Mesenteric fat pad (tissue), 1 donor: ENCODE measurements at places on chromosomes 3 and 15.

DNA sequence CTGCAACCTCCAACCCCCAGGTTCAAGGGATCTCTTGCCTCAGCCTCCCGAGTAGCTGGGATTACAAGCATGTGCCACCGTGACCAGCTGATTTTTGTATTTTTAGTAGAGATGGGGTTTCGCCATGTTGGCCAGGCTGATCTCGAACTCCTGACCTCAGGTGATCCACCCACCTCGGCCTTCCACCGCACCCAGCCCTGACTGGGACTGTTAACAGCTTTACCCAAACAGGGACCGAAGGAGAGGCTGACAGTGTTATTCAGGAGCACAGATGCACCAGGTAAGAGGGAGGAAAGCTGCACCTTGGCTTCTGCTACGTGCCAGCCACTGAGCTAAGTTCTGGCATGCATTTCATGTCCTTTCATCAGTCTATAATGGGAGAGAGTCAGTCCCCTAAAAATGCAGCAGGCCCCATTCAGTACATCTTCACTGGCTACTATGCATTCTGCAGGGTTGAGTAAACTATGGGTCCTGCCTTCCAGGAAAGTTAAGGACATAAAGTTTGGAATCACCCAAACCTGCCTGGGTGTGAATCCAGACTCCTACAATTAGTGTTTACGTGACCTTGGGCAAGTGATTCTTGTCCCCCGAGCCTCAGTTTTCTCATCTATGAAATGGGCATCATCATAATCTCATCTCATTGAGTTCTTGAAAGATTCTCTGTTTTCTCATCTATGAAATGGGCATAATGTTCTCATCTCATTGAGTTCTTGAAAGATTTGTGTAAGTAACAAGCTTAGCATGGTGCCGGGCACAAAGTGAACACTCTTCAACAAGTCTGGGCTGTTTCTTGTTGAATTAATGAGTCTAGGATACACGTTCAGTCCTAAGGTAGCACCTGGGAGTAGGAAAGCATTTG lies 82.2 kb downstream of the CPN2 start:
- peak; percentile 73 for DNase-seq

GRCh38 chr3:9525078-9525477 lies 28.5 kb downstream of the LHFPL4 start:
- no peak for DNase-seq

DNA sequence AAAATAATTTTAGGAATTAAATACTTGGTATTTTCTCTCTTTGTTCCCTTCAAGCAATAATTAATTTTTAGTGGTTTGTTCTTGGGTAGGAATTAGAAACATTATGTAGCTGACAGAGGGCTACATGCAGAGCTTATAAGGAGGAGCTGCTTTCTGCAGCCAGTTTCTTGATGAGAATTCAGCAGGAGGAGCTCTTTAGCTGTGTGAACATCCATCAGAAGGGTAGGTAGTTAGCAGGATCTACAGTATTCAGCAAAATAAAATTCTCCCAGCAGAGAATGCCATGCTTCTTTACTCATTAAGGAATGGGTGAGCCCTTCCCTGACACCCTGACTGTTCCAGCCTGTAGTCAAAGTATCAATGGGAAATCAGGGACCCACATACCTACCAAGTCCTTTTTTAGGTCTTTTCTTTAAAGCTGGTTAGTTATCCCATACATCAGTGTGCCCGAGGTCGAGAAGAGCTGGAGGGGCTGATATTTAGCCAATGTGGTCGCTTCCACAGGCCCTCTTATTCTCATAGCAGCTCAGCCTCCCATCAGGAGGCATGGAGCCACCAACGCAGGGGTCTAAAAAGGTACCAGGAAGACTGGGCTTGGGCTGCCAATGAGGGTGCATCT lies 54.0 kb downstream of the KCNAB1 start:
- DNase-seq: no peak

- no peak for DNase-seq
These were observed 75.6 kb downstream of the CHAC1 start for GRCh38 chr15:41028853-41029252.

DNA sequence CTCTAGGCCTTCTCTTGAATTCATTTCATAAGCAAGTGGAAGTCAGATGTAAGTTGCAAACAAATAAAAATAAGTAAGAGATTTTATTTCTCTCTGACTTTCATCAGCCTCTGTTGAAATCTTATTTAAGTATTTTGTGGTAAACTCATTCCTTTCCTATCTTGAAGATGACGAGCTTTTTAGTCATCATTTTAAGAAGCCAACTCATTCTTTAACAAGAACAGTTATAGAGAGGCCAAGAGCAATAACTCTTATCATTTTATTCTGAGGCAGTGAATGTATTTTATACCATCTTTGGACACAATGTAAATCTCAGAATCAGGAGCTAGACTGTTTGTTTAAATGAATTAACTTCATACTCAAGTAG lies 147.5 kb upstream of the MBNL1 start:
- DNase-seq: no peak

DNA sequence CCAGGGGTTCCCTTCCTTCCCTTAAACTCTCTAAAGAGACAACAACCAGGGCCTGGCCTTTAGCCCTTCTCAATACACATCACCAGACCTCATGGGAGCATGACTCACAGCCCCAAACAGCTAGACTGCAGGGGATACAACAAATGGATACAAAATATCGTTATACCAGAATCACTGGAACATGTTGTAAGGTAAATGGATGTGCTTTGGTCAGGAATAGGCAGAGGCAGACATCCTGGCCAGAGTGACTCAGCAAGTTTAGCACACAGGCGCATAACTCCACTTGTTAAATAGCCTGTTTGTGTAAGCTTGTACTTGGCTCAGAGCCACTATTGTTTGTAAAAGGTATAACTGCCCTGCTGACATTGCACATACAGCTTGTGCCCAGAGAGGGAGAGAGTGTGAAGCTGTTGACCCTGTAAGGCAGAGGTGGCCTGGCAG lies 18.3 kb downstream of the TMED3 start:
- no peak for DNase-seq

DNA sequence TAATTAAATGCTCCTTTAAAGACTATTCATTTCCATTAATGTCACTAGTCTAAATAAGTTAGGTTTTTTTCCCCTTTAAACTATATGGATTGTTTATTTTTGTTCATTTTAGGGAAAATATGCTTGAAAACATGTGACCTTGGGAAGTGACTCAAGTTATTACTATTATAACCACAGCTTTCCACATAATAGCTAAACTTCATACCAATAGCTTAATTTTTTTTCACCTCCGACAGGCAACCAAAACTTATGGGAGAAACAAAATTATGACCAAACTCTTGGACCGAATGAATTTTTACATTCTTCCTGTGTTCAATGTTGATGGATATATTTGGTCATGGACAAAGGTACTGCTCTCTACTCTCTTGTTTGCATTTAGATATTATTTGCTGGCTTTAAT lies 16.2 kb downstream of the CPA3 start:
- DNase-seq: no peak

DNA sequence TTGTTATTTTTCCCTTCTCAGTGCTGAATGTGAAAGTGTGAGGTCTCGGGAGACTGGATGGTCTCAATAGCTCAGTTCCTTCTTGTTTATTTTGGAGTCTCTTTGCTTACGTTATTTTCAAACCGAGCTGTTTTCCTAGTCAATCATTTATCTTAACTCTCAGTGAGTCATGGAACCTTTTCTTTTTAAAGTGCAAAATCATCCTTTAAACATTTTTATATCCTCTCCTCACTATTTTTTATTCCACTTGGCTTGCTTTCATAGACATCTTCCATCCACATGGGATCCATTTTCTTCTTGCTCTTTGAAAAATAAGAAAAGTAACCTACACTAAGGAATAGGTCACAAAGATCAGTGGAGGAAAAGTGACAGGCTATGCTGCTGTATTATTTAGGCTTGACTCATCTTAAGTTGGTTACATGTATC lies 497.8 kb downstream of the NAALADL2 start:
- DNase-seq: no peak

GRCh38 chr15:92326236-92326635 lies 67.4 kb upstream of the ST8SIA2 start:
- DNase-seq: no peak

GRCh38 chr3:58657036-58657520 lies 9.5 kb downstream of the FAM3D start:
- peak; percentile 28 for DNase-seq

GRCh38 chr3:8713901-8714759 lies 19.5 kb upstream of the CAV3 start:
- no peak for DNase-seq

- no peak for DNase-seq
These were observed 453.7 kb downstream of the FOXP1 start for GRCh38 chr3:71129611-71130431.

DNA sequence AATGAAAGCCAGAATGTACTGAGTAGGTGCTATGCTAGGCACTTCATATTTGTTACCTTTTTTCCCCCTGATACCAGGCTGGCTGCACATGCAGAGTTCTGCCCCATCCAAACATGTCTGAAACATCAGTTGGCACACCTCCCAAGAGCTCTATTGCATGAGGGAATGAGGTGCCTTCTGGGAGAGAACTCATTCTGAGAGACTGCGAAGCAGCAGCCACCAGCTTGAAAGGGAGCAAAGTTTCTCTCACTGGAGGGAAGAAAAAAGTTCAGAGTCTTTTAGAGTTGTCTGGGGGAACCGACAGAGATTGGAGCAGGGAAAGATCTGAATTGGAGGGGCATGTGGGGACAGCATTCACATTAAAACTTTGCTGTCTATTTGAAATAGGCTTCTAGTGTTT lies 84.1 kb downstream of the AGBL1 start:
- DNase-seq: no peak

GRCh38 chr3:49619649-49620048 lies 54.5 kb upstream of the APEH start:
- DNase-seq: no peak

- no peak for DNase-seq
These were observed 859 bp downstream of the RORA start for GRCh38 chr15:61227950-61228936.

DNA sequence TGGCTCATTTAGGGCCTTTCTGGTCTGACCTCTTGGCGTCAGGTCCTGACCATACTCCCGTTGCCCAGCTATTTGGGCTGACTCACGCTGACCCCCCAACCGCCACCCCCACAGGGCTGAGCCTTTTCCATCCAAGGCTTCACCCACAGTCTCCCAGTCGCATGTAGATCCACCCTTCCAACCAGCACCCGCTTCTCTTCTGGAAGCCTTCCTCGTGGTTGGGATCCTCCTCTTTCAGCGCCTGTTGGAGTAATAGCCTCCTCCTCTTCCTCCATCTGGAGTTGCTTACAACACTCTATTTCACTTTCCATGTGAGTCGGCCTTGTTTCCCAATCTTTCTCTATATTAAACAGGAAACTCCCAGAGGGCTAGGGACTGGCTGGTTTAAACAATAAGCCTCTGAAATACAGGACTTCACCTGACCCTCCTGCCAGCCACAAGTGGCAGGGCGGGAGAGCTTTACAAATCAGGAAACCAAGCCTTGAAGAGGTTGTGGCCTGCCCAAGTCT lies 2.1 kb upstream of the ALAS1 start:
- DNase-seq: no peak

DNA sequence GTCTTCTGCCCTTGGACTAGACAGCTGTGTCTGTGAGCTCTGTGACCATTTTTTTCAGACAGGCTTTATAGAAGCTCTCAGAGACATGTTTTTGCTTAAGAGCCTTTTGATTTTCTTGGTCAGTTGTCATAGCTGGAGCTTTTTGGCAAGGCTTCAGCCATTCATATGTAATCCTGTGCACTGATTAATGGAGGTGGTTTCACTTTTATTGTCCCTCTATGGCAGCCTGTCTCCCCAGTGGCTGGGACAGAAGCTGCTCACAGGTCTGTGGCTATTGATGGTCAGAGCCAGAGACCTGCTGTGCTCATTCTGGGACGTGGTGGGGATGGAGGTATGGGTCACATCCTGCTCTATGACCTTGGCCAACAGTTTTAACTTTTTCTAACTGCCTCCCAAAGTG lies 226.6 kb upstream of the LRRFIP2 start:
- DNase-seq: no peak

- DNase-seq: no peak
These were observed 35.1 kb downstream of the NEDD4 start for GRCh38 chr15:55958349-55958748.

- DNase-seq: no peak
These were observed 8.9 kb upstream of the CCDC50 start for GRCh38 chr3:191320316-191320715.

GRCh38 chr15:80549191-80549590 lies 145.0 kb downstream of the ARNT2 start:
- no peak for DNase-seq

DNA sequence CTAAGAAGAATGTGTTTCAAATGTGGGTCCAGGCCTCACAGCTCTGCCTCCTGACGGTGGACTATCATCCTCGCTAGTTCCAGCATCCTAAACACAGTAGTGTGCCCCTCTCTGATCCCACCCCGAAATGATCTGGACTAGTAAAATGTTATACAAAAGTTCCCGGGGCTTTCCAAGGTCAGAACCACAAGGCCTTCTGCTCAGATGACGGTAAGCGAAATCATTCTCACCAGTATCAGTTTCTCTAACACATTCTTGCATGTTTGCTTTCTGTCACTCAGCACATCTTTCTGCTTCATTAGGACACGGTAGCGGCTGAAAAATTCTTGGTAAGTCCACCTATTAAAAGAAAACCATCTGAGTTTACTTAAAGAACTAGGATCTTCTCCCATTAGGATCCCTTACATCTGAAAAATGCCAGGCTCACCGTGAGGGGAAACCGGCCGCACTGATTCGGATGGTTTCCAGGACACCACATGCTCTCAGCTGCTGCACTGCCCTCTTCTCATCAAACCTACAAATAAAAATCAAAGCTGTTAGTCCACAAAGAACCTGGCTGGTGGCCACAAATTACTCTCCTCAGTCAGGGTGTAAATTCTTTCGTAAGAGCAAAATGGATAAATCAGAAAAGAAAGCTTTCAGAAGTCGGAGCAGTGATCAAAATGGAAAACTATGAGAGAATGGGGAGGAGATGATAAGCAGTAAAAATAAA lies 83.9 kb upstream of the MYO5C start:
- DNase-seq: no peak

DNA sequence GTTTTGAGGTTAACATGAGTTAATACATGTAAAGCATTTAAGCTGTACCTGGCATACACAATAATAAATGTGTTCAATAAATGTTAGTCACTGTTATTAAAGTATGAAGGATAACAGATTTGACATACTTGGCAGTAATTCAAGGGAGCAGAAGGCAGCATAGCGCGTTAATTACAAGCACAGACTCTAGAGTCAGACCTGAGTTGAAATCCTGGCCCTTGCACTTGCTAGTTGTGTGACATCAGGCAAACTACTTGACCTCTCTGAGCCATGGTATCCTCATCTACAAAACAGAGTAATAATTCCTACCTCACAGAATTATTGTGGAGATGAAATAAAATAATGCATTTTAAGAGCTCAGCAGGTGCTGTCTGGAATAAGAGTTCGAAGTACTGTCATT lies 5.4 kb downstream of the IFT122 start:
- DNase-seq: no peak

- DNase-seq: no peak
These were observed 13.9 kb downstream of the BTBD1 start for GRCh38 chr15:83053151-83053550.

- DNase-seq: no peak
These were observed 2.6 kb upstream of the XYLB start for GRCh38 chr3:38343797-38344594.

- DNase-seq: peak; percentile 90
These were observed 1.1 kb downstream of the RAF1 start for GRCh38 chr3:12662593-12663400.
